Fibroblast of mammary gland (primary cell): ENCODE measurements at places on chromosomes 11 and 22.

GRCh38 chr11:67628710-67629385, 889 bp downstream of the NUDT8 start:
- no peak for DNase-seq

DNA sequence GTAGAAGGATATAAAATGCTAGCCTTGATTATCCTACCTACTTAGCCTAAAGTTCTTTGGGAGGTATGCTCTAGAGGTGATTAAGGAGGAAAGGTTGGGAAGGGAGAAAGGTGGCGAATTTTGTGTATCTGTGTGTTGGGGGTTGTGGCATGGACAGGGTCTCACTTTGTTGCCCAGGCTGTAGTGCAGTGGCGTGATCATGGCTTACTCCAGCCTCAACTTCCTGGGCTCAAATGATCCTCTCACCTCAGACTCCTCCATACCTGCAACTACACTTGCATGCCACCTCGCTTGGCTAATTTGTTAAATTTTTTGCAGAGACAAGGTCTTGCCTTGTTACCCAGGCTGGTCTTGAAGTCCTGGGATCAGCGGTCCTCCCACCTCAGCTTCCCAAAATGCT, 1094.8 kb downstream of the DLG2 start:
- DNase-seq = no peak

- DNase-seq = peak; percentile 62
Observed at GRCh38 chr11:121671283-121672168, 218.8 kb upstream of the SORL1-AS1 start.

DNA sequence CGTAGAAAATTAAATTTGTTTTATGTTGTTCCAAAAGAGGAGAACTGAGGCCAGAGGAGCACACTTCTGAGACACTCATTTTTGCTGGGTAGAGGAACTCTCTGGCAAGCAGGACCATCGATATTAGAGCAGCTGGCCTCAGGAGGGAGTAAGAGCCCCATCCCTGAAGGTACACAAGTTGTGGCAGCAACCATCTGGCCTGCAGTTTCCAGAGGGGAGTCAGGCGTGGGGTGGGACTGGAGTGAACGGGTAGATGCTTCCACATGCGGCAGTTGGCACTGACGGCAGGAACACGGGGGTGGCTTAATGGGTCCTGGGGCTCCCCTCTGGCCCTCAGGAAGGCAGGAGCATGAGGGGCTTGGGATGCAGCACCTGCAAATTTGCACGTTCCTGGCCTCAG, 13.2 kb upstream of the SSTR3 start:
- no peak for DNase-seq

GRCh38 chr22:30887453-30887852, 81.1 kb downstream of the MORC2 start:
- DNase-seq = no peak

- DNase-seq = no peak
Observed at GRCh38 chr11:63922673-63923192, 5.8 kb upstream of the RCOR2 start.

DNA sequence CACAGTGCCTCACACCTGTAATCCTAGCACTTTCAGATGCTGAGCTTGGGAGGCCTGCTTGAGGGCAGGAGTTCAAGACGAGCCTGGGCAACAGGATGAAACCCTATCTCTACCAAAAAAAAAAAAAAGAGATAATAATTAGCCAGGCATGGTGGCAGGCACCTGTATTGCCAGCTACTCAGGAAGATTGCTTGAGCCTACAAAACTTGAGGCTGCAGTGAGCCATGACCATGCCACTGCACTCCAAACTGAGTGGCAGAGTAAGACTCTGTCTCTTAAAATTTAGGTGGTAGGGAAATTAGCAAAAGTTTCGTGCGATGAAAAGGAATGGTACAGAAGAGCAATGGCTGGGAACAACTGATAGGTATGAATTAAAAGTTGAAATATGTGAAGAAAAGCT, 18.0 kb downstream of the ST13 start:
- DNase-seq = no peak

GRCh38 chr22:26446808-26447515, 17.9 kb downstream of the ASPHD2 start:
- no peak for DNase-seq

- peak; percentile 52 for DNase-seq
Observed at GRCh38 chr22:26367402-26368245, 61.4 kb upstream of the ASPHD2 start.

- peak; percentile 78 for DNase-seq
Observed at GRCh38 chr11:88402784-88403183, 65.2 kb upstream of the CTSC start.

DNA sequence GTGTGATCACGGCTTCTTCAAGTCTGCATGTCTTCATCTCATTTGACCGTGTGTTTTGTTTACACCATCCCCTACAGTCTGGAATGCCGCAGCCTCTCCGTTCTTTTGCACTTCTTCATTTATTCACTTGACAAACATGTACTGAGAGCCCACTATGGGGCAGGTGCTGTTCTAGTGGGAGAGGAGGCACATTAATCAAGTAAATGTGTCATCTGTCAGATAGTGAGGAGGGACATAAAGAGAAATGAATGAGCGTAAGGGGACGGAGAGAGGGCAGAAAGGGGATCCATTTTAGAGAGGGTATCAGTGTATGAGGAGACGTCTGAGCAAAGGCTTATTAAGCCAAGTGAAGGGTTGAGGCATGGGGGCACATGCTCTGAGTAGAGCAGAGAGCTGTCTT, 54.0 kb upstream of the CECR2 start:
- DNase-seq = no peak

- no peak for DNase-seq
Observed at GRCh38 chr11:125426818-125427528, 69.1 kb downstream of the FEZ1 start.

DNA sequence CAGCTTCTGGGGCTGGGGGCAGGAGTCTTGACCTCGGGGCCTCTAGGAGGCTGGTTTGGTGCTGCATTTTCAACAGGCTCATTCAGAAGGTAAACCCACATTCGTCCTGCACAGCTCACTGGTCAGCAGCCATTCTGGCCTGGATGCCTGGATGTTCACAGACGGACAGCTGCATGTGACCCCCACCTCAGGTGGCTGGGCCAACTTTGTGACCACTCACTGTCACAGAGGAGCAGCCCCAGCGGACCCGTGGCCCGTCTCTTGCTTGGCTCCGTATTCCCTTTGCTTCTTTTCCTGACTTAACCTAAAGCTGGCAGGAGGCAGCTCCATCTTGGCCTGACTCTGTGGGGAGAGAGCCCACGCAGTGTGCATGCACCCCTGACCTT, 8.2 kb downstream of the DGCR8 start:
- no peak for DNase-seq

- DNase-seq = peak; percentile 88
Observed at GRCh38 chr11:70481625-70482528, 83.5 kb downstream of the CTTN start.
